Caco-2 (cell line): ENCODE measurements at places on chromosomes 16 and 17.

- no peak for DNase-seq
Observed at GRCh38 chr17:7475764-7476422, 3.5 kb downstream of the ZBTB4 start.

GRCh38 chr17:7110617-7111306 is 3.9 kb downstream of the ASGR2 start:
- no peak for DNase-seq

DNA sequence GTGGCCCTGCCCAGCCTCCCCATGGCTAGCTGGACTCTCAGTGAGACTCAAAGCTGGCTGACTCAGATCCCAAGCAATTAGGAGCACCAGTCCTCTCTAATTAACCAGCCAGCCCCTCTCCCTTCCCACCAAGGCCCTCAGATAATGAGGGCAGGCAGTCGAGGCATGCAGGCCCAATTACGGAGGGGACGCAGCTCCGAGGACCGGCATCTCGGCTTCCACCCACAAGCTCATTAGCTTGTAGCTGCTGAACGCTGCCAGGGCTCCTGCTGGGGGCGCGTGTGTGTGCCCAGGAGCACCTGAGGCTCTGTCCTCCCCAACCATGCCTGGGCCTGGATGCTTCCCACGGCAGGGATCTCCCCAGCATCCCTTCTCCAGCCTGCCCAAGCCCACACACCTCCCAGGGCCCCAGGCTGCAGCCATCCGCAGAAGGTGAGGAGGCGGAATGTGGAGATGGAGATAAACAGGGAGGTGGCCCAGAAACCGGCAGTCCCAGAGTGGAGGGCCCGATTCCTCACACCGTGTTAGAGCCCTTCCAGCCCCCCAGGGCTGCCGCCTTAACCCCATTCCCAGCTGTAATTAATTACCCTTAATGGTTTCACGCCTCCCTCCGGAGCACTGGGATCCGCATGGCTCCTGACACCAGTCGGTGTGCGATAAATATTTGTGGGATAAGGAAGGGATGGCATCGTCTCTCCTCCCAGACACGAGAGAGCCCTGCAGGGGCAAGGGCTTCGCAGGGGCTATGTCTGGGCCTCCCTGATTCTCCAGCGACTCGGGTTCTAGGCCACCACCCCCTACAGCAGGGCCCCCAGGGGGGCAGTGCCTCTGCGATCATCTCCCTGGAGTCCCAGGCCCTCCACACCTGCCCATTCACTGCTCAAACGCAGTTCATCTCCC is 42.2 kb downstream of the RPH3AL start:
- no peak for DNase-seq

DNA sequence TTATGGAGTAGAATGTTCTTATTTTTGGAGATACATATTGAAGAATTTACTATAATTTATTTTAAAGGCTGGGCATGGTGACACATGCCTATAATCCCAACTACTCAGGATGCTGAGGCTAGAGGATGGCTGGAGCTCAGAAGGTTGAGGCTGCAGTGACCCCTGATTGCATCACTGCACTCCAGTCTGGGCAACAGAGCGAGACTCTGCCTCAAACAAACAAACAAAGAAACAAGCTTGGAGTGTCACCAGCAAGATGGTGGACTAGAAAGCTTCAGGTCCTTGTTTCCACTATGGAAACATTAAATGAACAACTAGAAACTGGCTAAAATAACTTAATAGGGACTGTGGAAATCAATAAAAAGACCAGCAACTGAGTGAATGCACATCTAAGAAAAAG is 17.9 kb upstream of the GPT2 start:
- no peak for DNase-seq

DNA sequence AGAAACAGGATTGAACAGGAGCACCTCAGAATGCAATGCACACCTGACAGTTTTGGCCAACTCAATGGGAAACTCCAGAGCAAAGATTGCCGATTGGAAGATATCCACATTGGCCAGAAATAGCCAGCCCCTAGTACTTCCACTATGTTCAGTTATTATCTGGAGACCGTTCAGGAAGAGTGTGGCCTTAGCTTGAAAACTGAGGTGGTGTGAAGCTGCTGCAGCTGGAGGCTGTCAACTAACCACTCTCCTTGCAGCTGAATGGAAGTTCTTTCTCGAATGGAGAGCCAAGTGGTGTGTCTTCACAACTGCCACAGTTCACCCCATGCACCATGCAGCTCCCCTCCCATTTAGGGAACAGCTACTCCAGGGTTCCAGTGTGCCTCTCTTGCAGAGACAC is 61.9 kb upstream of the DHX40 start:
- no peak for DNase-seq

- DNase-seq, result peak; percentile 90
Observed at GRCh38 chr16:72996291-72997062, 51.5 kb downstream of the ZFHX3 start.

GRCh38 chr17:67421869-67422273 is 44.8 kb downstream of the PITPNC1 start:
- no peak for DNase-seq

GRCh38 chr16:1655909-1656807 is 21.9 kb upstream of the JPT2 start:
- no peak for DNase-seq

DNA sequence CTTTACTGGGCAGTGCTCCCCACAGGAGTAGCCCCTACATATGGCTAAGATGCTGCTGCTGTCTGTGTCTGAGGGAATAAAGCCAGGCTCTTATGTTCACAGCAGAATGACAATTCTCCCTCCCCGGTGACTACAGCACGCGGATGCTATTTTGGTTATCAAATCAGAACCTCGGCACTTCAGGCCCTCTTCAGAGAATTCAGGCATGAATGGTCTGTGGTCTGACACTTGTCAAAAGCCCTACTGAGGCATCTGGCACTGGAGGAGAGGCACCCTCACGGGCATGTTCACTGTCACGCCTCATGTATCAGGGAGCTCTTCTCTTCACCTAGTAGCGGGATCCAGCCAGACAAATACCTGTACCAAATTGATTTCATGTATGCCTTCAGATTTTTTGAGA is 30.4 kb downstream of the KIAA0513 start:
- no peak for DNase-seq

DNA sequence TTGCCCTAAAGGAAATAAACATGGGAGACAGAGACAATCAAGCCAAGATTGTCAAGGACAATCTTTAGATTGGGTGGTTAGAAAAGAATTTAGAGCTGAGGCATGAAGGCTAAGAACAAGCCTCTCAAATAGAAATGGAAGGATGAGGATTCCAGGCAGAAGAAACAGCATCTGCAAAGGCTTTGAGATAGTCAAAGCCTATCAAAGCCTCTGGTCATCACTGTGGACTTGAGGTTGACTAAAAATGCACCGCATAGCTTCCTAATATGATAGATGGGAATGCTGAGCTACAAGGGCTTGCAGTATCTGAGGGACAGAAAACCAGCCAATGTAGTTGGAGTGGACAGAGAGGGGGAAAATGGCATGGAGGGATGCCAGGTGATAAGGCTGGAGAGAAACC is 109.8 kb upstream of the FAM20A start:
- DNase-seq, result no peak

- no peak for DNase-seq
Observed at GRCh38 chr16:87238361-87238715, 78.9 kb downstream of the C16orf95 start.

DNA sequence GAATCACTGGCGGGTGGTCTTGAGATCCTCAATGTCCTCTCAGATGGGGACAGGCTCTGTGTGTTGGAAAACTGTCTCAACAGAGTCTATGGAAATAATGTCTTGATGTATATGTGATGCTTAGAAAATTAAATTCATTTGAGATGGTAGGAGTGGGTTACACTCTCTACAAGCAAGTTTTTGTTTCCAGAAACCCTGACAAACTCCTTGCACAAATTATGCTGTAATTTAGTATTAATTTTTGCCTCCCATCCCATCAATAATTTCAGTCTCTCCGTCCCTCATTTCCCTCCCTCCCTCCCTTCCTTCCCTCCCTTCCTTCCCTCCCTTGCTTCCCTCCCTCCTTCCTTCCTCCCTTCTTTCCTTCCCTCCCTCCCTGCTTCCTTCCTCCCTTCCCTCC is 488.0 kb upstream of the C16orf82 start:
- DNase-seq, result no peak
